NCI-H1694 (cell line): ENCODE measurements at places on chromosomes 11 and 22.
A peak's percentile ranks its signal among the peaks of the same experiment; 100 is the strongest.

GRCh38 chr11:63985812-63986155 is 454 bp upstream of the OTUB1 start:
- DNase-seq = no peak

GRCh38 chr22:38437416-38437815 is 17.6 kb downstream of the KCNJ4 start:
- DNase-seq = no peak

DNA sequence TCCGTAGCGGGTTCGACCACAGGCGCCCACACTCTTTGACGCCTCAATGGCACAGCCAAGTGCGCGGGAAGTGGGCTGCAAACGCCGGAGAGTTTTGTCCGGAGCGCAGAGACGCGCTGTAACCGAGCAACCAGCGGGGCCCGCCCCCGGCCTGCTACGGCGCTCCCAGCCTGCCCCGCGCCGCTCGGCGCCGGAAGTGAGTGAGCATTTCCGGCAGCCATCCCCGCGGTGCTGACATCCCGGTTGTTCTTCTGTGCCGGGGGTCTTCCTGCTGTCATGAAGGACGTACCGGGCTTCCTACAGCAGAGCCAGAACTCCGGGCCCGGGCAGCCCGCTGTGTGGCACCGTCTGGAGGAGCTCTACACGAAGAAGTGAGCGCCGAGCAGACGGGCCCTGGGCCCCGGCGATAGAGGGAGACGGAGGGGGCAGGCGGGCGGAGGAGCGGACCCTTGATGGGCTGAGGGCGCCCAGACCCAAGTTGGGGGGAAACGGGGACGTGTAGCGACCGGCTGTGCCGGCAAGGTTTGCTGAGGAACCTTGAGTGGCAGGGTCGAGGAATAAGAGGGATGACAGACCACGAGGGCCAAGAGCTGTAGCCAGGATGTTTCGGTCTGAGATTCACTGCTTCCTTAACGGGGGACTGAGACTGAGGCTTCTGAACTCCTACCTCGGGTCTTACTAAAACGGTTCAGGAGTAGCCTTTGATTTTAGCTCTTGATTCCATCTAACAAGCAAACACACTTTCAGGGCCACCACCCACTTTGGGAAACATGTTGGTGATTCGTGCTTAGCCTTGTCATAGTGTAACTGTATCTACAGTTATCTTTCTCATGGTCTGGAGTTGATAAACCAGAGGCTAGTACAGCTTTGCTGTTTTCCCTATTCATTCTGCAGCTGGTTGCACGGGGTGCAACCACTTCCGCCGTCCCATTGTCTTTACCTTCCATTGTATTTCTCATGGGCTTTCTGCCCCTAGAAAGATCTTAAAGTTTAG is at the start of gene PSMD13:
Gene PSMD13, plus strand, starts transcription at position 203 of the 994 bp plus-strand sequence. Its CDS starts 74 bp downstream, at position 277.
- peak; percentile 14 for DNase-seq

- DNase-seq = no peak
Observed at GRCh38 chr11:79949574-79949973, 508.7 kb upstream of the TENM4 start.

GRCh38 chr11:58674609-58675008 is 52.1 kb downstream of the CNTF start:
- no peak for DNase-seq

GRCh38 chr11:826836-827145 is 928 bp upstream of the CRACR2B start:
- no peak for DNase-seq
